ENCODE measurements at places on chromosomes 7 and 10.

- no peak for DNase-seq
Measured at GRCh38 chr10:57952741-57953140, 315.0 kb downstream of the IPMK start.

GRCh38 chr10:73054286-73054685, 42.4 kb downstream of the P4HA1 start:
- DNase-seq, result no peak

GRCh38 chr10:10598297-10598696, 419.4 kb upstream of the CELF2 start:
- DNase-seq, result no peak

DNA sequence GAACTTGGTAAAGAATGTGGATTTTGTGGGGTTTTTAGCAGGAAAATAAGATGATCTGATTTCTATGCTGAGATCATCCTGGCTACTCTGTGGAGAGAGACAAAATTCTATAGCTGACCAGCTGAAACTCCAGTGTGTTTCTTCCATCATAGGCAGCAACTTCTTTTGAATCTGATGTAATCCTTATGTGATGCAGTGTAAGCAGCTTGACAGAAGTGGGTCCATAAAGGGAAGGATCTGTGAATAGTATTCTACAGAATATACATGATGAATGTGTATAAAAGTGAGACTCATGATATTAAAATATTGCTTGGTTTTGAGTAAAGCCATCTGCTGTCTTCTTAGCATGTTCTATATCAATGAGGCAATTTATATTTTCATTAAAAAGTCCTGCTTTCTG, 4.4 kb downstream of the MYO3A start:
- no peak for DNase-seq

DNA sequence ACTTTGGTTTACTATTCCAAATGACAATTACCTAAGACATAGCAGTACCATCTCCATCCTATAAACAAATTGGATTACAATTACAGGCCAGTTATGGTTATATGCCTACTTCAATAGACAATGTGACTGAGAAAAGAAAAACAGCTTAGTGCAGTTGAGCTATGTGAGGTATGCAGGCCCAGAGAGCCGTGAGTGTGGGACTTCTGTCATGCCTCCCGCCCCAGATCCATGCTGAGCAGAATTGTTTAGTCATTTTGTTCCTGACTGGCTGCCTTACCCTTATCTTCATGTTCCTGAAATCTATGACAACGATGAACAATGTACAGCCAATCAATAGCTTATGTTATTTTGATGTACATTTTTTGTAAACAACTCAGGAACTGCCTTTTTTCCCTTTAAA, 21.7 kb downstream of the LARP4B start:
- DNase-seq, result no peak

DNA sequence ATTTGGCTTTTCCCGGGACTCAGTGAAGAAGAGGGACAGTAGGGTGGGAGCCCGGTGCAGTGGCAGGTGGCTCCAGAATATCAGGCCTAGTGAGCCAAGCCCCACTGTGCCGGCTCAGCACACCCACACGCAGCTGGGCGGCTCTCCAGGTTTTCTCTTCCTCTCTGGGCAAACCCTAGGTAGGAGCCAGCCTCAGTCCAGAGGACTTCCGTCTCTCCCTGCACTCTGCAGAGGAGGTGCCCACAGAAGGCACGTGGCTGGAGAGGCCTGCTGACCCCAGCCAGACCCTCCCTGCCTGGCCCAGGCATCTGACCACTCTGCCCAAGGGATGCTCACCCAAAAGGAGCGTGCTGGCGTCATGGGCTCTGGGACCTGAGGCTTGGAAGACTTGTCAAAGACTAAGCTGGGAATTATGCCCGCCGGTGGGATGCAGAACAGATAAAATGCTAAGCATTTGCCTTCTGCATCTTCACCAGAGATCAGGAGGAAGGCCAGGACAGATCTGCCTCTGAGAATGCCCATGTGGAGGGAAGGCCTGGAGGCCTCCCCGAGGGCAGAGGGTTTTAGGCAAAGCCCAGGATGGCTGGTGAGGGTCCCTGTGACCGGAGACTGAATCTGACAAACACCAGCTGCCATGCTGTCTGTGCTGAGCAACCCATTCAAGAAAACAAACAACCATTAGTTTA, 40.2 kb downstream of the TCERG1L start:
- DNase-seq, result no peak

GRCh38 chr10:107813451-107814162, 649.1 kb upstream of the SORCS1 start:
- DNase-seq, result no peak

DNA sequence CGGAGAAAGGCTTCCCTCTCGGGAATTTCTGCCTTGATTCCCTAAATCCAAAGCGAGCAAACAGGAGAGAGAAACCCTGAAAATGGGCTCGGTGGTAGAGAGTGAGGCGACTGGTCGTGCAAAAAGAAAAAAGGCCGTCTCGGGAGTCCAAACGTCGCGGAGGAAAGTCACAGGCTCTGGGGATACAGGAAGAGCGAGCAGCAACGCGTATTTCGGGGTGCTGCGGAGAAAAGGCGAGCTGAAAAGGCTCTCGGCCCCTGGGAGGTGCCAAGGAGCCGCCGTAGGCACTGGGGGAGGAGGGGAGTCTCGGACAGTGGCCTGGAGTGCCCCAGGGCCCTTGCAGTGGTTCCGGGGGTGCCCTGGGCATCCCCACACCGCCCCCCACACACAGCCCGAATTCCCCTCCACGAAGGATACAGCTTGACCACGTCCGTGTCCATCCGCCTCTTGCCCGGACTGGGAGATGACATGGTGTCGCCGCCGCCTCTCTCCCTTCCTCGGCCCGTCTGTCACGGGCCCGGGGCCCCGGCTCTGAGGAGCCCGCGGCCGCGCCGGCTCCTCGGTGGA, 591 bp downstream of the UBE2H start:
- DNase-seq, result peak; percentile 18

DNA sequence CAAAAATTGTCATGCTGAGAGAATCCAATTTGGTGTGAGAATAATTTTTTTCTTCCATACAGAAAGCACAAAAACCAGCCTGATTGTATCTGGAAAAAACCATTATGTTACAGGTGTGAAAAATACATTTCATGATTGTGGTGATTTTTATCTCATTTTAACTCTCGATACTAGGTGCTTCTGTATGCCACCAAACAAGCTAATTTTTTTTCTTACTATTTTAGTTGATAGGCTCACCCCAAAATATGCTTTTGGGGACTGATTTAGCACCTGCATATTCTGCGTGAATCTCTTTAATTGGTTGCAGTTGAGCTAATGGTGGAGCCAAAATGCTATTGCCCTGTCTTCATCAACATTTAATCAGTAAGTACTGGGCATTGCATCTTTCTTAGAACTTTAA, 1.9 kb downstream of the DMTF1 start:
- no peak for DNase-seq

- no peak for DNase-seq
Measured at GRCh38 chr7:66376264-66376945, 171.3 kb downstream of the TPST1 start.

- no peak for DNase-seq
Measured at GRCh38 chr10:123974406-123974805, 82.8 kb upstream of the CPXM2 start.

GRCh38 chr7:108417926-108418325, 38.3 kb downstream of the NRCAM start:
- DNase-seq, result no peak

DNA sequence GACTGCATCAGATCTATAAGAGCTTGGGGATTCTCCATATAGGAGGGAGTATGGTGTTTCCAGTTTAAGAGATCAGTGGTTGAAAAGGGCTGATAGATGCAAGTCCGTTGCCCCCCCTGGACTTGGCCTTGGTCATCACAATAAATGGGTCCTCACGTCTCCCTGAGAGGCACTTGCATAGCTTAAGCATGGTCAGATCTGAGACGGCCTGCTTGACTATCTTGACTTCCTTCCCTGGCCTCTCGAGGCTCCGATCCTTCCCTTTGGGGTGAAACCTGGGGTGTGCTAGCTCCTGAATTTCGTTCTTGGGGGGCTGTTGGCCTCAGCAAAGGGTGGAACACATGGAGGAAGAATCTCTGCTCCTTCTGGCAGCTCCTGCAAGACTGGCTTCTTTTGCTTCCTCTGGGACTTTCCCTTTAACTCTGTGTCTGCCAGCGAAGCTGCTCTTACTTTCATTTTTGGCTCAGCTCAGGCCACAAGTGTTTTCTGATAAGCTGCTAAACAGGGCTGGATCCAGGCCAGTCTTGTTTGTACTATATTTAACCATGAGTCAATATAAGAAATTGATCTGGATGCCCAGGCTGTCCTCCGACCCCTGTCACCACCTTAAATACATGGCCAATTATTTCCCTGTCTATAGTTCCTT, 11.2 kb upstream of the ZNF485 start:
- DNase-seq, result no peak

GRCh38 chr7:141792526-141792925, 2.5 kb downstream of the TAS2R5 start:
- no peak for DNase-seq

- DNase-seq, result no peak
Measured at GRCh38 chr7:140349144-140349771, 49.1 kb downstream of the SLC37A3 start.

DNA sequence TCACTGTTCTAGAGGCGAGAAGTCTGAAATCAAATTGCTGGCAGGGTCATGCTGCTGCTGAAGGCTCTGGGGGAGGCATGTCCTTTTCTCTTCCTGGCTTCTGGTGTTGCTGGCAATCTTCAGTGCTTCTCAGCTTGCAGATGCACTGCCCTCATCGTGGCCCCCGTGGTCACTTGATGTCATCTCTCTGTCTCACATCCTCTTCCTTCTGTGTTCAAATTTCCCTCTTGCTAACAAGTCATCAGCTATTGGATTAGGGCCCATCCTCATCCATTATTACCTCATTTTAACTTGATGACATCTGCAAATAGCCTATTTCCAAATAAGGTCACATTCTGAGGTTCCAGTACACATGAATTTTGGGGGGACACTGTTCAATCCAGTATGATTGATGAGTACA, 36.6 kb upstream of the SRGN start:
- DNase-seq, result no peak

GRCh38 chr7:49781996-49782395, 8.6 kb downstream of the VWC2 start:
- no peak for DNase-seq

GRCh38 chr10:29610876-29611647, 23.7 kb downstream of the SVIL start:
- no peak for DNase-seq

DNA sequence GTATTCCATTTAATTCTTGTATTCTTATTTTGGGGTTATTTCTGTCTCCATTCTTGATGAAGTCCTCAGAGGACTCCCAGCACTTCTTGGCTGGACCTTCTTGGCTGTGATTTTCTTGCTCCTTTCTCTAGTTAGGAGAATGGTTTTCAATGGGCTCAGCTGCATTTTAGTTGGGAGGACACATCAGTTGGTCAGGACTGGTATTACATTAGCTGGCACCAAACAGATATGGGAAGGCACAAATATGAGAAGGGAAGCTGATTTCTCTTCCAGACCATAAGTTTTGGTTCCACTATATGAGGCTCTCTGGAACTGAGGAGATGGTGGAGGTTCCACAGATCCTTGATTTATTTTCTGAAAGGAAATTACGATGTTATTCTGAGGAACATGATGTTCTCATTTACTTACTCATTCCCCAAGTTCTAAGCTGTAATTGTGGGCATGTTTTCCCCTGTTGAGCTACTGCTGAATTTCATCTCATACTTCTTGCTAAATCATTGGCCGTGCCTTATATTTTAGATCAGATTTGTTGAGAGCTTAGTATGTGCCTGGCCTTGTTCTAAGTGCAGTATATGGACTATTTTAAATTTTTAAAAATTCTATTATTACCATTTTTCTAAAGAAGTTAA, 261.0 kb downstream of the THSD7A start:
- no peak for DNase-seq

DNA sequence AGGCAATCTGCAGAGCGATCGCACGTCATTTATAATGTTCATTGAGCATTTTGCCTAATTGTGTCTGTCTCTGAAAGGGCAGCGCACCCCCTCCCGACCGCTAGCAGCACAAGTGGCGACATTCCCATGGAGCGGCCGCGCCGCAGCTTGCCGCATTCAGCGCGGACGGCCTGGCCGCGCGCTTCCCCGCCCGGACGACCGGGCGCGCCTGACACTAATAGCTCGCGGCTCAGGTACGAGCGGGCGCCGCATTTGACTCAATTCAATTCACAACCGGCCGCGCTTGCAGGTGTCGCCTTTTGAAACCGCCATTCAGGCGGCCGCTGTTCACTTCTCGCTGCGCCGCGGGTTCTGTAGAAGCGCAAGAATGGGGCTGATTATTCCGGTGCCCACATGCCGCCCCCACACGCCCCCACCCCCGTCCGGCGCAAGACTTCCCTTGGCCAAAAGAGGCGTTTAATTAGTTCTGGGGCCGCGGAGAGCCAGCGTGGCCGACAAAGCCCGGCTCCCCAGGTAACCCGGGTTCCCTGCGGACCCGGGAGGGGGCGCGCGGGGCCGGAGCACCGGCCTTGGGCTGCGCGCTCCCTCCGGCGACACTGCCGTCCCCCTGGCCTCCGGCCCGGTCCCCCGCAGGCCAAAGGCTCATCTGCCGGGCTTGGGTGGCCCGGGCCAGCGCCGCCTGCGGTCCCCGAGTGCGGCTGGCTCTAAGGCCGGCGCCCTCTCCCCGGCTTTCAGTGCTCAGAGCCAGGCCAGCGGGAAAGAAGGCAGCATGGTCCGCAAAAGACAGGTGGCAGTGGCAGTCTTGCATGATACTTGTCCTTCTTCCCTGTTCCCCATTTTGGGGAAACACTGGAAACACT, 18.7 kb upstream of the PTF1A start:
- DNase-seq, result no peak

DNA sequence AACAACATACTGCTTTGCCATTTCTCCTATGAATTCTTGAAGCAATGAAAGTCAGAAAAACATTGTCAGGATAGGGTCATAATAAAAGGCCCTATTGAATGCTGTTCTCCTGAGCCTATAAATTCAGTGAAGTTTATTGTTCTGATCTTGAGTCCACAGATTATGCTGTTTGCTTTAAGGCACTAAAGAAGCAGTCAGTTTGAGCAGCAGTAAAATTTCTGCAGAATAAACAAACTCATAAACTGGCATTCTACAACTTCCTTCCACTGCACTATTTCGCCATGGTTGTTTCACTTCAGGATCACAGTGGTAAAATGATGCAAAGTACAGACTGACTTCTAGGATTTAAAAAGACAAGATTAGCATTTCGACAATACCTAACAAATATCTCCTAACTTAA, 503.2 kb downstream of the SH2D4B start:
- no peak for DNase-seq

GRCh38 chr10:34145715-34146114, 669.4 kb downstream of the PARD3 start:
- no peak for DNase-seq

DNA sequence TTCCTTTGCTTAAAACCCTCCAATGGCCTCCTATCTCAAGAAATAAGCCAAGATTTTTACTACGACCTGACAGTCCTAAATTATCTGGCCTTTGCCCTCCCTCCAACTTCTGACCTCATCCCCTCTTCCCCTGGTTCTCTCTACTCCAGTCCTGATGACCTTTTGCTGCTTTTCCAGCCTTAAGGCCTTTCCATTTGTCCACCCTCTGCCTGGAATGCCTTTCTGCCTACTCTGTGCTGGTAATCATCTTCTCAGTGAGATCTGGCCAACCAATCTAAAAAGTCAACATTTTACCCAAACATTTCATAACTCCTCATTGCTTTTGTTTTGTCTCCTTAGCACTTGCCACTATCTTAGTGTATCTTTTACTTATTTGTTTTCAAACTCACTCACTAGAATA, 75.7 kb downstream of the VPS41 start:
- no peak for DNase-seq

- no peak for DNase-seq
Measured at GRCh38 chr10:96890172-96890513, 58.0 kb downstream of the LCOR start.

Measured in neuronal stem cell (in vitro differentiated cells).